Stimulated activated CD8-positive, alpha-beta memory T cell treated with anti-CD3 and anti-CD28 coated beads, Interleukin-7, amount 100 ng/mL, for 1 hour (primary cell): ENCODE measurements at places on chromosomes 5 and 9.

DNA sequence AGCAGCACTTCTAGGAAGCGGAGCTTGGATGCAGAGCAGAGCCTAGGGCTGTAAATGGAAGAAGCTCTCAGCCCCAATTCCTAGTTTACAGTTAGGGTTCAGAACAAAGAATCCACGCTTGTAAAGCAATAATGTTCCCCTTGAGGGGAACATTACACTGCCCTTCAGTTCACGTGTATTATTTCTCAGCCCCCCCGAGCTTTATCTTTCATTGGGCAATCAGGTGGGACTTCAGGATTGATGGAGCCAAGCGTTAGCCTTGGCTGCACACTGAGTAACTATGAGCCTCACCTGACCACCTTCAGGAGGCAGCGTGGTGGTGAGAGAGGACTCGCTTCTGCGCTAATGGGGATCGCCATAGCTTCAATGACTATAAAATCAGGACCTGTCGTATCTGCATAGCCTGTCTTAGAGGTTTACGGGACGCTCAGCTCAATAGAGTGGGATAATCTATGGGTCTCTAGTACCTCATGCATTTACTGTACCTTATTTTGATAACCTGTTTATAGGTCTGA, 157.0 kb upstream of the RASEF start:
- DNase-seq: no peak

DNA sequence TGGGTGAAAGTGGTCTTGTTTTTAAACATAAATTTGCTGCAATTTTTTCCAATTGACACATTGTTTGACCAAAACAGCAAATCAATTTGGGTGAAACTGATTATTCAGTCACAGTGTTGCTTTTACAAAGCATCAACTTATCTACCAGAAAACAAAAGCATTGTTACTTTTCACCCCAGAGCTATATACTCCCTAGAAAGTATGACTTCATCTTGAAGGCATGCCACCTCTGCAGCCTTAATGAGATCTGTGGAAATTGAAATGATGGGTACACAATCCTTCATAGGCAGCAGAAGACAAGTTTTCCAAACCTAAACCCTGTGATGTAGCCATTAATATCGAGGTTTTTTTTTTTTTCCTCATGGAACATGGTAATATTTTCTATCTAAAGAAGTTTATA, 615.9 kb downstream of the CHSY3 start:
- no peak for DNase-seq

DNA sequence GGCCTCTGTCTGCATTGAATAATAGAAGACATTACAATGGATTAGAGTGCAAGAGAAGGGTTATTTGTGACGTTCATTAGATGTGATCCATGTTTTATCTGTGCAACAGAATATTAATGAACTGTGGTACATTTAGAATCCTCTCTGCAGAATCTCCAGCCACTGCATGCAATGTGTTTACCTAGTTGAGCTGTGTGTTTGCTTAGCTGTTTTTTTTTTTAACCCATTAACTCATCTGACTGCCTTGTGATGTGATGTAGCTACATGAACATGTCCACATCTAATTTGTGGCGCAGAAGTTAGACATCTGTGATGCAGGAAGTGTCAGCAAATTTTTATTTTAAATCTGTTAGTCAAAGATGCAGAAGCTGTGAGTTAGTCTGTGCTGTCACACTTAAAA, 236.9 kb downstream of the CD180 start:
- DNase-seq: no peak

GRCh38 chr5:133679534-133679933, 67.2 kb upstream of the FSTL4 start:
- DNase-seq: no peak

DNA sequence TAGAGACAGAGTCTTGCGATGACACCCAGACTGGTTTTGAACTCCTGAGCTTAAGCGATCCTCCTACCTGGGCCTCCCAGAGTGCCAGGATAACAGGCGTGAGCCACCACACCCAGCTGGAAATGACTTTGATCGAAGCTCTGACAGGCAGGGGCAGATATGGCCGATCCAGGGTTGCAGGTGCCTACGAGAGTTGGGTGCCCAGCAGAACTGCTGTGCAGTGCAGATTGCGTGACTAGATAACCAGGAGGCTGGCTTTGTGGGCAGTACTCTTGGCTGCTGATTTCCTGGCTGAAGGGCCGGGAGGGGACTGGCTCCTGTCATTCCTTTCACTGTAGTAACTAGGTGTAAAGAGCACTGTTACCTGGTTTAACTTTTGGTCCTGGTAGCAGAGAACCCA, 11.8 kb downstream of the TBC1D13 start:
- DNase-seq: no peak

- DNase-seq: no peak
These were observed 87.1 kb downstream of the HMHB1 start for GRCh38 chr5:143898916-143899591.

GRCh38 chr9:96214635-96215034, 87.3 kb downstream of the HSD17B3 start:
- no peak for DNase-seq
